ENCODE measurements at places on chromosomes 4 and X.

- no peak for DNase-seq
Observed at GRCh38 chr4:78129383-78130108, 72.4 kb downstream of the FRAS1 start.

DNA sequence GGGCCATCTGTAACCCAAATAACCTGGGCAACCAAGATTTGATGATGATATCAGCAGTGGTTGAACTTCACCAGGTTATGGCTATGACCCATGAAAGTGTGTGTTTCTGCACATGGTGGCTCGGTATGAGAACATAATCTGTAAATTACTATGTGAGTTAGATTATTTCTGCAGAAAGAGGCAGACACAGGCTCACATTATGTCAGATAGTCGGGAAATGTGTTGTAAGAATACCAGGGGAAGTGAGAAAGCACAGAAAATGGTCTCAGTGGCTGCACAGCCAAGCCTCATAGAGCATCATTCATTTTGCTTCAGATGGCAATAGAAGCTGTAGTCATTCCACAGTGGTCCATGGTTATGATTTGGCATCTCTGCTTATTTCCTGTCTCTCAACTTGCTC lies 63.0 kb upstream of the RBPJ start:
- no peak for DNase-seq

- DNase-seq: no peak
Observed at GRCh38 chr4:81314897-81315470, 100.0 kb upstream of the PRKG2 start.

DNA sequence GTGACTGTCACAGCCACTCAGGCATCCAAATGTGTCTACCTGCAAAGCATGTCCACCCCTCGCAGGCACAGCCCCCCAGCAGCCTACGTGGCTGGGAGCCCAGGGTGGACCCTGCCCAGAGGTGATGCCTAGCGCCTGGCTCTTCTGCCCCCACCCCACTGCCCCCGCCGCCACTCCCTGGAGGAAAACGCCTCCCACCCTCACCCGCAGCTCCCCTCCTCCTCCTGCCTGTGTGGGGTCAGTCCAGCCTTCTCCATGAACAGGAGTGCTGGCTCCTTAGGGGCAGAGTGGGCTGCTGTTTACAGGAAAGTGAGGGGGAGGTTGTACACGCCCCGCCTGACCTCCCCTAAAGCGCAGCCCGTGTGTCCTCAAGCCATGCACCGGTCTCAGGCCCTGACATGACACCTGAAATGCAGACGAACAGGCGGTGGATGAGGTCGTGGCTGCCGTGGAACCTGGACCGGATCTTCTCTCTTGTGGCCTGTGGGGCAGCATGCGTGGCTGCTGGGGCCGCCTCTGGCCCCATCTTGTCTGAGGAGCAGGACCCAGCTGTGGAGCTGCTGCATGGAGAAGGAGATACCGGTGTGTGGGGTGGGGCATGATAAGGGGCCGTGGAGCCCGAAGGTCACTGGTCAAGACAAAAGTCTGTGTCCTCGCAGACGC lies 11.9 kb upstream of the MXD4 start:
- DNase-seq: no peak

GRCh38 chr4:163395758-163396157 lies 52.1 kb downstream of the NPY5R start:
- no peak for DNase-seq

DNA sequence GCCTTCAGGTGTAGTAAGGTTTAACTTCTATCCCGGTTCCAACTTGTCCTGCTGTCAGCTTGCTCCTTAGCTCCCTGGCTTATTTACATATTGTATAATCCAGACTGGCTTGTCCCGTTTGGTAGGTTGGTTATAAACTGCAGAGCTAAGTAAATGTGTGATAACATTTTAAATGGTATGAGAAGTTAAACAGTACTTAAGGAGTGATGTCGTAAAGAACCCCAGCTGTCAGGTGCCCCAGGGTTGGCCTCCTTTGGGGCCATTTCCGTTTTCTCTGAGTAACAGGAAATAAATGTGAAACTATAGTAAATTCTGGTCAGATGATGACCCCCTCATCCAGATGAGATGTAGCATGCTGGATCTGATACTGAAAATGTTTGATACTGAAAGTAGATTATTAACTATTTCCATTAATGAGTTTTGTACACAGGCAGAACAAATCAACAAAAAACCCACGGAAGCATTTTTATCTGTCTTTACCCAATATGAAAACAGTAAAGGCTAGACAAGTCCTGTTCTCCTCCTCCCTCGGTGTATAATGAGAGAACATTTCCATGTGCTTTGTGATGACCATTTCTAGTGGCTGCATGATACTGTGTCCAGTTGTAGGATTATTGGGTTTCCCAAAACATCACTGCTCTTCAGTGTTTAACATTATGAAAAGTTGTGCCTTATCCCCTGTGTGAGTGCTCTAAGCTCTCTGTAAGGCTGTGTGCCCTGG lies 22.4 kb downstream of the GAB1 start:
- DNase-seq: no peak

DNA sequence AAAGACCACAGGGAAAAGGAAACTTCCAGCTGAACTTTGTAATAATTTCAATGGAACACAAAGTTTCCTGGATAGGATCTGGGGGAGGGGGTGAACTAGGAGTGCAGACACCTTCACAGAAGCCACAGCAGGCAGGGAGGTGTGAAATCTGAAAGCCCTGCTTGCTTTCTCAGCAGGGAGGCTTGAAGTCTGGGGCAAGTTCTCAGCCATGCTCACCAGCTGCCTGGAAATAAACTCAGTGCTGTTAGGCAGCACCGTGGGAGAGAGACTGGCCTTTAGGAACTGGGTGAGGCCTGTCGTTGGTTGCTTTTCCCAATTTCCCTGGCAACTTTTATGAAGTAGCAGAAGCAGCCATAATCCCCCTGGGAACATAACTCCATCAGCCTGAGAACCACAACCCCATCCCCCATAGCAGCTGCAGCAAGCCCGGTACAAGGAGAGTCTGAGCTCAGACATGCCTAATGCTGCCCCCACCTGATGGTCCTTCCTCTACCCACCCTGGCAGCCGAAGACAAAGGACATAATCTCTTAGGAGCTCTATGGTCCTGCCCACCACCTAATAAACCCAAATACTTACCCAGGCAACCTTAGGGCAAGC lies 39.2 kb upstream of the NMU start:
- DNase-seq: peak; percentile 56

GRCh38 chr4:107183155-107183774 lies 147.2 kb upstream of the DKK2 start:
- DNase-seq: peak; percentile 42

DNA sequence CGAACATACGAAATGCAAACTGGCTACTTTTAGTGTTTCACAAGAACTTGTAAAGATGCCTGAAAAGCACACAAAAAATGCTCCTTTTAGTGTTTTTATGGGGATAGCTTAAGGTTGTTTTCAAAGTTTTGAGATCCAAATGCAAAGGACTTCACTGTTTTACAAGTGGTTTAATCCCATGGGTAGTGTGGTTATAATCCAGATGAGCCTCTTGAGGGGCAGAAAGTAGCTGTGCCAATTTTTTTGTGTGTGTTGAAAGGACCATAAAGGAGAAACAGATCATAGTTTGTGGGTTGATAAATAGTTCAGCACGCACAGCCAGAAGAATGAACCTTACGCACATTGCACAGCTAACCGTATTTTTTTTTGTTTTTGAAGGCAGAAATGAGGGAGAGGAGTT lies 126.9 kb upstream of the GIMD1 start:
- DNase-seq: no peak

DNA sequence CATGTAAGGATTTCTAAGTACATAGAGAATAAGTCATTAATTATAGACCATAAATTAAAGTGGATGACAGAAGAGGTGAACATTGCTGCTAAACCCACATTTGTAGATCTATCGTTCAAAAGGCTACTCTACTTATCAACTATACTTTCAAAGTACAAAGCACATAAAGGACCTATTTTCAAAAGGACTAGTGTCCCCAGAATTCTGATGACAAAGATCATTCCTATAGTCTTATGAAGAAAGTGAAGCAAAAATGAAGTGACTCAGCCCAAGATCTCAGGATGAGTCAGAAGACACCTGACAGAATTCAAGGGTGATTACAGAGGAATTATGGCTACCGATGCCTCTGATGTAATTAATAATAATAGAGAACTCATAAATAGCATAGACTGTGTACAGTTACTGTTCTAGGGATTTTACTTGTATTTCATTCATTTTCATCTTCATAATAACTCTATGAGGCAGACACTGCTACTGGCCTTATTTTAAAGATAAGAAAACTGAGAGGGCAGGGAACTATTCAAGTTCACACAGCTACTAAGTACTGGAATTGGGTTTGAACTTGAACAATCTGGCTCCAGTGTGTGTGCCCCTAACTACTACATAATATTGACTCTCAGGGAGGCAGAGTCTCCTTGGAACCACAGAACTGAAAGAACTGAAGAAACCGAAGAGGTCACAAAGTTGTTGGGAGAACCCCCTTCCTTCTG lies 17.1 kb downstream of the USP46 start:
- no peak for DNase-seq

GRCh38 chr4:81106150-81106549 lies 75.6 kb downstream of the BMP3 start:
- no peak for DNase-seq

GRCh38 chr4:145326491-145326890 lies 146.1 kb upstream of the OTUD4 start:
- no peak for DNase-seq

GRCh38 chrX:1102786-1103185 lies 109.7 kb downstream of the CRLF2 start:
- no peak for DNase-seq
